Thymus (tissue), 14 donors: ENCODE measurements at places on chromosomes 12 and 14. TPM values are rescaled to one million over a fixed set of nuclear protein-coding genes. Genes with fewer than 3 reads are reported as not detected.

- no peak for DNase-seq
Measured at GRCh38 chr12:60265741-60266140, 669.9 kb downstream of the SLC16A7 start.

GRCh38 chr14:82309199-82309598 is 775.5 kb upstream of the SEL1L start:
- DNase-seq = no peak

GRCh38 chr12:131351319-131352028 is 359.4 kb upstream of the SFSWAP start:
- DNase-seq = no peak

Gene OXA1L
- total RNA-seq = 85.7 TPM

Gene FAM90A1
- total RNA-seq = 0.24 TPM
